Psoas muscle (tissue), 8 donors: ENCODE measurements at places on chromosomes 16 and 17. TPM values are rescaled to one million over a fixed set of nuclear protein-coding genes. Genes with fewer than 3 reads are reported as not detected.

Gene ZNF771
- 4.8 TPM for total RNA-seq

Gene FGF11
- 10.2 TPM for total RNA-seq

- H3K4me3 ChIP-seq = no peak overlapping the region
- H3K27me3 ChIP-seq = no peaks in the 10 kb centered on the region
- peak overlapping the region; percentile 32 for H3K27ac ChIP-seq
- no peak for DNase-seq
These were observed 11.4 kb downstream of the SLFN5 start for GRCh38 chr17:35254107-35254773.

DNA sequence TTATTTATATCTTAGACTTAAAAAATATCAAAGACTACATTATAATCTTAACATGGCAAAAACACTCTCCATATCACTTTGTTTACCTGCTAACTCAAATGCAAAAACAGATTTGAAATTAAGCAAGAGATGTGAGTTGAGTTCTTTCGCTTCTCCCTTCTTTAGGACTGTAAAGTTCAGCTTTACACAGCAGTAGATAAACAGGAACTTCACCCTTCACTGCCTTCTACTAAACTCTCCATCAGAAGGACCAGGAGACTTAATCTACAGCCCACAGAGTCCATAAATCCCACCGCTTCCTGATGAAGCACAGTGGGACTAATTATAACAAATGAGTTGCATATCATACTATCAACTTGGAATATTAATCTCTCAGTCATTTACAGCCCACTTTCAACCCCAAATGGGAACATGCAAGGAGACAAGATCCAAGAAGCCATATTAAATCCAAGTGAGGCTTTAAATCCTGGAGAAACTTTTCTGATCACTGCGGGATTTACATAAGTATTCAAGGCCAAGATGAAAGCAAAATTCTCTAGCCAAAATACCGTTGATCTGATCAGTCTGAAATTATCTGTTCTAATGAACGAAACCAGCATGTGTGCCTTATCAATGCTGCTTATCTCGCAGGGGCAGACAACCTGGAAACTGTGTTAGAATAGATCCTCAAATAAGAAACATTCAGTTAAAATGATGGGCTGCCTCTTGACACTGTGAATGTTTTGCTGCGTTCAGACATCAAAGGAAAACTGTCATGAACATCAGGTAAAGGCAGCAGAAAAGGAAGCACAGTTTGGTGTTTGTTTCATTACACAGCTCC, 1.6 kb downstream of the AMFR start:
- H3K27ac ChIP-seq = peak overlapping the region; percentile 94
- no peaks in the 10 kb centered on the region for H3K27me3 ChIP-seq
- no peaks in the 10 kb centered on the region for H3K36me3 ChIP-seq
- DNase-seq = no peak
- peaks cover 37% of the 10 kb centered on the region for H3K4me1 ChIP-seq

Gene TBC1D3B
- total RNA-seq = 1.3 TPM

Gene CYB5D1
- 9.9 TPM for total RNA-seq

- H3K27ac ChIP-seq = no peak overlapping the region
- H3K27me3 ChIP-seq = no peaks in the 10 kb centered on the region
- H3K36me3 ChIP-seq = no peaks in the 10 kb centered on the region
- no peak overlapping the region for H3K4me3 ChIP-seq
These were observed 48.6 kb upstream of the CBFA2T3 start for GRCh38 chr16:89025636-89026035.

Gene NPIPA8
- total RNA-seq = not detected

GRCh38 chr17:64255764-64256163, 7.3 kb downstream of the TEX2 start:
- H3K36me3 ChIP-seq = no peaks in the 10 kb centered on the region
- H3K27me3 ChIP-seq = no peaks in the 10 kb centered on the region
- no peak overlapping the region for H3K27ac ChIP-seq
- peaks cover 64% of the 10 kb centered on the region for H3K4me1 ChIP-seq

Gene SLC2A4
- total RNA-seq = 150 TPM

Gene ARHGAP44
- total RNA-seq = 1.7 TPM

DNA sequence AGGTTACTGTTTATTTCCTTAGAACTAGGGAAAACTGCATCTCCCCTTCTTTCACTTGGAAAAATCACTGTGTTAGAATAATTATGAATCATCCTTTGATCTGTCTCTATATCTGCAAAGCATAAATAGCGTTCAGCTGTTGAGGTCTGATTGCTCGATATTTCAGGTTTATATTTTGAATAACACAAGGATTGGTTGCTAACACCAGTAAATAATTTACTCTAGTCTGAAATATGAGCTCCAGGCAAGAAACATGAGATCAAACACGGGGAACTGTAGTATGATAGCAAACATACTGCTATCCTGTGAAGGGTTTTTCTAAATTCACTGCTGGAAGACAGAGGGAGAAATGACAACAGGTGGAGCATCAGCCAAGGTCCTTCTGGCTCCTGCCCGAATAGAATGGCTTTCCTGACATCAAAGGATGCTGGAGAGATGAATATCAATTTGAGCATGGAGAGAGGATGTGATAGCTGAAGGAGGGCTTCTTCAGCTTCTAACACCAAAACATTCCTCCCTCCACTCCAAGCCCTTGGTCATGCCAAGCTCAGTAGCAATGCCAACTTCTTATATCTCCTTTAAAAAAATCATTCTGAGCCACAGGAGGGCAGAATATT, 450.3 kb downstream of the SHISA9 start:
- no peak overlapping the region for H3K4me3 ChIP-seq
- peaks cover 3% of the 10 kb centered on the region for H3K27me3 ChIP-seq
- no peak overlapping the region for H3K27ac ChIP-seq
- no peaks in the 10 kb centered on the region for H3K36me3 ChIP-seq
- no peaks in the 10 kb centered on the region for H3K4me1 ChIP-seq
- DNase-seq = no peak

GRCh38 chr17:7515911-7516610, 31.9 kb downstream of the POLR2A start:
- H3K4me1 ChIP-seq = no peaks in the 10 kb centered on the region
- no peak for DNase-seq
- no peaks in the 10 kb centered on the region for H3K27me3 ChIP-seq
- peaks cover 35% of the 10 kb centered on the region for H3K36me3 ChIP-seq
- H3K4me3 ChIP-seq = no peak overlapping the region

Gene MYH8
- total RNA-seq = 0.32 TPM

DNA sequence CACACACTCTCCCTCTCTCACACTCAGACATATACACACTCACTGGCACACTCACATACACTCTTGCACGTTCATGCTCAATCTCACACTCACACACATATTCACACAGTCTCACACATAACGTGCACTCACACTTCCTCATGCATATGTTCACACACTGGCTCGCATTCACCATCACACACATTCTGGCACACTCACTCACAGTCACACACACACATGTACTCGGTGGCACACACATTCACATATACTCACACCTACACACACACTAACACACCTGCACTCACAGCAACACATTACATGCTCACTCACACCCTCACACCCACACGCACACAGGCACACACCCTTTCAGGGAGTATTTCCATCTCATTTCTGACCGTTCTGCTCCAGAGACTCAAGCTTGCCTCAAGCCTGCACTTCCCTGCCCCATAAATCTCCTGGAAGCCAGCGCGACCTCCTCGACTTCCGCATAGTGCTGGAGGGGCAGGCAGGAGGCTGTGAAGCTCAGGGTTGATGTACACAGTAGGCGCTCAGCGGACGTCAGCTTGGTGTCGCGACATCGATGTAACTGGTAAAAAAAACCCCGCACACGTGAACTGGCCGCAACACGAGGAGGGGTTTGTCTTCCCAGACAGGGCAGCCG, 66.7 kb upstream of the FOXF1 start:
- H3K4me3 ChIP-seq = no peak overlapping the region
- H3K4me1 ChIP-seq = no peaks in the 10 kb centered on the region
- H3K36me3 ChIP-seq = no peaks in the 10 kb centered on the region
- H3K27ac ChIP-seq = no peak overlapping the region
